ENCODE measurements at places on chromosomes 5 and 9. TPM values are rescaled to one million over a fixed set of nuclear protein-coding genes. Genes with fewer than 3 reads are reported as not detected.
A peak's percentile ranks its signal among the peaks of the same experiment; 100 is the strongest.

- peak; percentile 38 for DNase-seq
These were observed 53.6 kb upstream of the CDH18 start for GRCh38 chr5:20041326-20042274.

DNA sequence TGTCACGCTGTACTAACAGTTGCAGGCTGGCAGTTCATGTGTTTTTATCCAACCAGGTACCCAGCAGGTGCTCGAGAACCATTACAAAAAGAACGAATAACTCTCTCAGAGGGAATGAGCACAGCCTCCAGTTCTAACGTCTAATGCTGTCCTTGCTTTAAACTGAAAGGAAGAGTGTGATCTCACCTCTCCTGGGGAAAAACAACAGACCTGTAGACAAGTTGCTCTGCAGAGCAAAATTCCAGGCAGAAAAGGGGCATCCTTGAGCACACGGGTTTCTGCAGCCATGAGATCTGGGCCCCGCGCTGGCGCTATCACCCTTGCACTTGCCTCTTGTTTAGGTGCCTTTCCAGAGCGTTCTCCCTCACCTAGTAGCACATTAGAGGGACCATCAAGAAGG lies 92.5 kb upstream of the DNAH5 start:
- DNase-seq = peak; percentile 71

PKD2L2 gene
- 0.17 TPM for total RNA-seq

DNA sequence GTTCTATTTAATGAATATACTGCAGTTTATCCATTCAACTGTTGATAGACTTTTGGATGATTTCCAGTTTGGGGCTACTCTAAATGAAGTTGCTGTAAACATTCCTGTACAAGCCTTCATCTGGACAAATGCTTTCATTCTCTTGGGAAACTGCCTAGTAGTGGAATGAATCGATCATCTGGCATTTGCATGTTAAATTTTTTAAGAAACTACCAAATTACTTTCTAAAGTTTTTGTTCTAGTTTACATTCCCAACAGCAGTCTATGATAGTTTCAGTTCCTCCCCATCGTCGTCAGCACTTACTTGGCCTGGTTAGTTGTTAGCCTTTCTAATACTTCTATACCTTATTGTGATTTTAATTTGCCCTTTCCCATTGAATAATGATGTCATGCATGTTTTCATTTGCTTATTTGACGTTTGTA lies 306.3 kb downstream of the FER start:
- peak; percentile 14 for DNase-seq

ARSK gene
- 12.3 TPM for total RNA-seq

SPINK7 gene
- total RNA-seq = not detected

N4BP3 gene
- 0.05 TPM for total RNA-seq

DNA sequence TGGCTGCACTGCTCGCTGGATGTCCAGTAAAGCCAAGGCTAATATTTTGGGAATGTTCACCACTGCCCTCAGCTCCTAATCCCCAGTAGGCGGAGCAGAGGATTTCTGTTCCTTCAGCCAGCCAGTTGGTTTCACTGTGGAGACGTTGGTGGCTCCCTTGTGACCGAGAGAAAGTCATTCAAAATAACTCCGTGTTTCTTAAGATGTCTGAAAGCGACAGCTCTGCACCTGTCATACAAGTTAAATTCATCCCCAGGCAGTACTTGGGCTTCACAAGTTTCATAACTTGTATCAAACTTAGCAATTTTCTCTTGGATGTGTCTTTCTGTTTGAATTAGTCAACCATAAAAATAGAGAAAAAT lies 382 bp upstream of the CDKN2B start:
- DNase-seq = no peak

SPINK6 gene
- not detected for total RNA-seq

- no peak for DNase-seq
These were observed 40.2 kb downstream of the RGS3 start for GRCh38 chr9:113503613-113504211.

PCDHGB5 gene
- total RNA-seq = not detected

DNA sequence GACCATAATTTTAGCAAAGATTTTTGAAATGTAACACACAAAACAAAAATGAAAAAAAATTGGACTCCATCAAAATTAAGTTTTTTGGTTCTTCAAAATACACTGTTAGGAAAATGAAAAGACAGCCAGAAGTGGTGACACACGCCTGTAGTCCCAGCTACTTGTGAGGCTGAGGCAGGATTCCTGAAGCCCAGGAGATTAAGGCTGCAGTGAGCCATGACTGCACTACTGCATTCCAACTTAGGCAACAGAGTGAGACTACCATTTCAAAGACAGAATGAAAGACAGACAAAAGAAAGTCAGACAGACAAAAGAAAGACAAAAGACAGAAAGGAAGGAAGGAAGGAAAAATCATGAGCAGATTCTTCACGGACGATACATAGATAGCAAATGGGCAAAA lies 7.5 kb downstream of the DIAPH1 start:
- DNase-seq = no peak

DNA sequence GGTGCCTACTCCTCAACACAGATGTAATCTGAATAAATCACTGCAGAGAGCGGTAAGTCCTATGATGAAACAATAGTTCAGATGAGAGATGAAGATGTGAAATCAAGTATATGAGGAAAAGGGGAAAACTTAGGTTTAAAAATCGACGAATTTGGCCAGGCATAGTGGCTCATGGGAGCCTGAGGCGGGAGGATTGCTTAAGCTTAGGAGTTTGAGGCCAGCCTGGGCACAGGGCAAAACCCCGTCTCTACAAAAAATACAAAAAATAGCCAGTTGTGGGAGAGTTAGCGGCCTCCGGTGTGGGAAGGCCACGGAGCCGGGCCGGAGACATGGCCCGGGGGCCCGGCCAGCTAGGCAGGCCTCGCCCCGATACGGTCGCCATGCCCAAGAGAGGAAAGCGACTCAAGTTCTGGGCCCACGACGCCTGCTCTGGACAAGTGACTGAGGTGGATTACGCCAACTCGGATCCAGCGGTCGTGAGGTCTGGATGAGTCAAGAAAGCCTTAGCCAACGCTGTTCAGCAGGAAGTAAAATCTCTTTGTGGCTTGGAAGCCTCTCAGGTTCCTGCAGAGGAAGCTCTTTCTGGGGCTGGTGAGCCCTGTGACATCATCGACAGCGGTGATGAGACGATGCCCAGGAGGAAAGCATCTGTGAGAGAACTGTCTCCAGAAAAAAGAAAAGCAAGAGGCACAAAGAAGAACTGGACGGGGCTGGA lies 62.8 kb upstream of the SUB1 start:
- peak; percentile 94 for DNase-seq
